ENCODE measurements at places on chromosomes 12 and 14.

DNA sequence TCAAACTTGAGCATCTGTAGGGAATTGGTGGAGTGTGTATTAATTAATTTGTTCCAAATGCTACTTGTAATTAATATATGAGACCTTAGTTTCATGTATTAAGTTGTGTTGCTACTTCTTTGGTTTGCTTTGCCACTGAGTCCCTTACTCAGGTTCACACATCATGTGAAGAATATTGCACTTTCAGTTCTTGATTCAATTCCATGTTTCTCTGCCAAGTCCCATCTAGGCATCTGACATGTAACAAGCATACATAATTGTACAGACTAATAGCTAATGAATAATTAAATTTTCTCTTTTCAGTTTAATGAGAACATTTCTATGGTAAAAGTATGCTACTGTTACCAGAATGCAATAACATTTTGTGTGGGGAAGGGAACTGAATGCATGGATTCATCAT lies 640.0 kb downstream of the TMTC2 start:
- no peak for DNase-seq

- DNase-seq: no peak
Measured at GRCh38 chr12:31456562-31456961, 130.6 kb upstream of the SINHCAF start.

DNA sequence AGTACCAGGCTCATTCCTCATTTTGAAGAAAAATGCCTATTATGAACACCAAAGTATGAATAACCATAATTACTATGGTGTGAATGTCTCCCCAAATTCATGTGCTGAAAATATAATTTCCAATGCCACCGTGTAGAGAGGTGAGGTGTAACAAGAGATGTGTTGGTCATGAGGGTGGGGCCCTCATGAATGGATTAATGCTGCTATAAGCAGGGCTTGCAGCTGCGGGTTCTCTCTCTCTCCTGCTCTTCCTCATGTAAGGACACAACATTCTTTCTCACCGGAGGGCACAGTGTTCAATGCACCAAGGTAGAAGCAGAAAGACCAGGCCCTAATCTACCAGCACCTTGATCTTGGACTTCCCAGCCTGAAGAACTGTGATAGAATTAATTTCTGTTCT lies 70.0 kb downstream of the TMTC1 start:
- DNase-seq: no peak

DNA sequence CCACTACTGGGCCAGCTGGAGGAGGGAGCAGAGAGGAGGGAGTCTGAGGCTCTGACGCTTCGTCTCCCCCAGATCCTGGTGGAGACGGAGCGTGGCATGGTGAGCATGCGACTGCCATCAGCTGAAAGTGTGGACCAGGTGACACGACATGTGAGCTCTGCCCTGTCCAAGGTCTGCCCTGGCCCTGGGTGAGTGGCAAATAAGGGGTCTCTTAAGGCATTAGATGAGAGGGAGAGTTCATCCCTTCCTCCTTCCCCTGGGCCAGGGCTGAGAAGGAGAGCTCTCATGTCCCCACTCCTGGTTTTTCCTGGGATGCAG lies 2.5 kb downstream of the CARMIL3 start:
- DNase-seq: no peak

GRCh38 chr14:26926585-26926984 lies 328.8 kb upstream of the NOVA1 start:
- no peak for DNase-seq

DNA sequence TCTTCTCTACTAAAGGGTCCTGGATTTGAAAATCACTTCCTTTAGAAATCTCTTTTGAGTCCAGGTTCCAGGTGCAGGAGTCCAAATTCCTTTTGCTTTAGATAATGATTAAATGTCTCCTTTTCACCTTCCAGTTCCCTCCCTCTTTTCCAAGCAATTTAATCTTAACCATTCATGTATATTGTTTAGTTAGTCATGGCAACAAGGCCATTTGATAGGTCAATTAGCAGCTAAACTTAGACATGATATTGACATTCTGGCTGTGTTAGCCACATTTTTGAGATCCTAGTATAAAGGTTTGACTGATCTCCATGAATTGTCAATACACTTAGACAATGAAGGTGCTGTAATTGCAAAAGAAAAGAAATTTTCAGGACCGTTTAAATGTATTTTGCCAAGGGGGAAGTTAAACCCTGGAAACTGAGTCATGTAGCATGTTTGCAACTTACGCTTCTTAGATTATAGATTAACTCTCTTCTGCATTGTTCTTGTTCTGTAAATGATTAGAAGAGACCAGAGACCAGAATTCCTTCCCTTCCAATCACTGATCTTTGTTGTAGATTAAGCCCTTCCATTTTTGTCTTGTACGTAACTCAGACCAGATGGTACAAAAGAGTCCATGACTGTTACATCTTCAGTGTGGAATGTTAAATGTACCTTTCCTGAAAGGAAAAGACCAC lies 12.4 kb upstream of the C12orf75 start:
- no peak for DNase-seq

DNA sequence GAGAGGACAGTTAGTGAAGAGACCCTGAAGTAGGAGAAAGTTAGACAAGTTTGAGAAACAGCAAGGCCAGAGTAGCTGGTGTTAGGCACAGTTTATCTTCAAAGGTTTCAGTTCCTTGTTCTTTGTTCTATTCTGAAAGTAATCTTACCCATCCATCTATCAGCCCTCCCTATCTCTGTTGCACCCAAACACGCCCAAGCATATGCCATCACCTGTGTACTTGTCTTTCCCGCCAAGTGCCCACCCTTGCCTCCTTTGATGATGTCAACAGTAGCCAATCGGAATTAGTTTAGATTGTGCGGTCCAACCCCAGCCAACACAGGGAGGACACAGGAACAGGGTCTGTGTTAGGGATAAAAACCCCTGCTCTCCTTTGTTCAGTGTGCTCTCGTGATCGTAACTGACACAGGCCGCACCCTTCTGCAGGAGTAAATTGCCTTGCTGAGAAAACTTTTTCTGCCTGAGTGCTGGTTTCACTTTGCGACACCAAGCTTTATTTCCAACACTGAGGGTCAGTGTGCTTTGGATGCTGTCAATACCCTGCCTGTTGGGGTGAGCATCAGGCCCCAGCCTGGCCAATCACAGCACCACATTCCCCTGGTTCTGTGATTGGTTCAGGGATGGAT lies 4.7 kb upstream of the TMEM229B start:
- DNase-seq: no peak

All from RWPE1 (cell line).